ENCODE measurements at places on chromosomes 3 and 15.

DNA sequence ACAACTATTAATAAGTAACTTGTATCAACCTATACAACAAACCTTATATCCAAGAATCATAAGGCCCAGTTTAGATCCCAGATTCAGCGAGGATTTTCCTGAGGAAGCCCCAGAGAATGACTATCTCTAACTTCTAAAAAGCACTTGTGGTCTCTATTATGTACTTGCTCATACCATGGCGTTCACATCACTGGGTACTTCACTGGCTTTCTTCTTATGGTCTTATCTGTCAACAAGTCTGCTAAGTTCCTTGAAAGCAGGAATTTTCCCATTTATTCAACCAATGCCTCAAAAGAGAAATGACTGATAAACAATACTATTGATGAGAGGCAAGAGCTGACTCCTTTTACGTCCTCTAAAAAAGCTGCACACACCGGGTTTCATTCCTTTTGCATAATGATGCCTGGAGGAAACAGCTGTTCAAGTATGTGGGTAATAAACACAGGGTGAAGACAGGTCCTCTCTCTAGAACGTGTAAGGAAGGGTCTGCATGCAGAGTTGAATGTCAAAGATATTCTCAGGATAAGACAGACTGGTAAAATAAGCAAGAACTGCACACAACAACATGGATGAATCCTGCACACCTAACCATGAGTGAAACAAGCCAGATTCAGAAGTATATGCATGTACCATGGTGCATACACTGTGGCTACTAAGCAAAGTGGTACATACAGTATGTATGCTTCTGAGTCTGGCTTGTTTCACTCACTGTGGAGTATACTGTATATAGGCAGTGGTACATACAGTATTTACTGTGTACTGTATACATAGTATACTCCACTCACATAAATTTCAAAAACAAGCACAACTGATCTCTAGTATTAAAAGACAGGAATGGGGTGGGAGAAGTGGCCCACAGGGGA is 408.7 kb downstream of the SHQ1 start:
- no peak for DNase-seq

DNA sequence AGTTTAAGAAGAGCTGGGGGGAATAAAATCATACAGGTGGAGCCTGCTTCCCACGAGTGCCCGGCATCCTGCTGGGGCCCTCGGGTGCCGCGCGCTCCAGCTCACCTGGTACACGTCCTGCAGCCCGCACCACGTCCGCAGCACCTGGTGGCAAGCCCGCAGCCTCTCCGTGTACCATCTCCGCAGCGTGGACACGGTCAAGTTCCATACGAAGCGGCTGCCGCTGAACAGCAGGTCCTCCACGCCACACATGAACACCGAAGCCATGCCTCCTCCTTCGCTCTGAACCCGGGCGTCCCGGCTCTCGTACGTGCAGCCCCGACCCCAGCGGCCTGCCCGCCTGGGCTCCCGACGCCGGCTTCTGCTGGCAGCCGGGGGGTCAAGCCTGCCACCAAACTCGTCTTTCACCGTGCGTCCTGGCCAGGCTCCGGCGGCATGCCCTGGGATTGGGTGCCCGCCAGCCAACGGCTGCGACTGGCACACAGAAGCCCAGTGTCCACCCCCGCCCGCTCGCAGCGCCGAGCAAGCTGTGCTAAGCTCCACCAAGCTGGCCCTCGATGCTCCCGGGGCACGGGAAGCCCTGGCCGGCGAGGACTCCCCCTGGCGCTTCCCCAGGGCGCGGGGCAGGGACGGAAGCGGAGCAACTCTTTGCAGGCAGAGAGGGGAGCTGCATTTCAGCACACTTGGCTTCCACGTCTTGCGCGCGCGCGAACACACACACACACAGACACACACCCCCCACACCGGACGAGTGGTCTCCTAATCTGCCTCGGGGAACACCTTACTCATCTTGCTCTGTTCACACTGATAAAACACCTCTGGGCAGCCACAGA is at the start of gene FRMD4B:
FRMD4B (minus strand) TSS at position 366 of the 833 bp plus-strand sequence; CDS start at position 267, 99 bp downstream.
- DNase-seq: no peak

- no peak for DNase-seq
These were observed 23.6 kb downstream of the DUT start for GRCh38 chr15:48354694-48355303.

GRCh38 chr3:130918328-130918727 is 24.4 kb downstream of the ATP2C1 start:
- no peak for DNase-seq

GRCh38 chr3:120139140-120139539 is 44.9 kb upstream of the GSK3B start:
- no peak for DNase-seq

GRCh38 chr15:79329171-79329611 is 18.3 kb downstream of the TMED3 start:
- DNase-seq: no peak

DNA sequence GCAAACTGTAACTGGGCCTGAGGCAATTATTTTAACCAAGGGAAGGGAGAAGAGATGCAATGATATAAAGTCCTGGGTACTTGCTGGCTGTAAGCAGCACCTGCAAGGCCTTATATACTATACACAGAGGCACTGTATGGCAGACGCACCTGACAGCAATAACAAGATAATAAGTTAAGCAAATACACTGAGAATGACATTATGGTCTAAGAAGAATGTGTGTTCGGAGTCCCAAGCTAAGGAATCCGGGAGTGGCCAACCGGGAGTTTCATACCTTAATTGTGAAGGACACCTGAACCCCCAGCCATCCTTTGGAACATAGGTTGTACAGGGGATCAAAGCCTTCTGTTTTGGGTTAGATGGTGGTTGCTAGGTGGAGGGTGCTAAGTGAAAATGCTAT is 13.7 kb downstream of the FAM240A start:
- DNase-seq: no peak

GRCh38 chr3:196179380-196180308 is 31.6 kb downstream of the ZDHHC19 start:
- DNase-seq: peak; percentile 53

GRCh38 chr3:58575971-58576652 is 1.1 kb downstream of the FAM107A start:
- DNase-seq: no peak

GRCh38 chr3:10867384-10867783 is 51.4 kb downstream of the SLC6A11 start:
- no peak for DNase-seq

GRCh38 chr3:71370467-71370866 is 213.1 kb downstream of the FOXP1 start:
- no peak for DNase-seq

DNA sequence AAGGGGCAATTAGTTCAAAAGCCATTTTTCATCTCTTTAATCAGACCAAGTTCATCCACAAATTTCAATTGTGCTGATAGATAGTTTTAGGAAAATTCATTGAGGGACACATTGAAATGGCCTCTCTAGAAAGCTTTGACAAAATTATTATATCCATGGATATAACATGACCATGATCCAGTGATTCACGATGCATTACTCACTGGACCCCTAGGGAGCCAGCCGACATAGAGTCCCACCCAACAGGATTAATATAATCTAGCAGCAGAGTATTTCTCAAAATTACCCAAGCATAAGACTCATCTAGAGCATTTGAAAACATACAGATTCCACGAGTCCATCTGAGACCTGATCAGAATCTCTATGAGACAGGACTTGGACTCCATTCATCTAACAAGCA is 100.3 kb downstream of the FRMD5 start:
- DNase-seq: no peak

Data from activated T-helper 1 cell treated with anti-CD3 and anti-CD28 coated beads, Interleukin-2, amount 50 U/mL, for 16 hours (primary cell).